ENCODE measurements at places on chromosomes 1 and 21.

- no peak for DNase-seq
Measured at GRCh38 chr1:165508291-165508690, 35.5 kb upstream of the LRRC52 start.

DNA sequence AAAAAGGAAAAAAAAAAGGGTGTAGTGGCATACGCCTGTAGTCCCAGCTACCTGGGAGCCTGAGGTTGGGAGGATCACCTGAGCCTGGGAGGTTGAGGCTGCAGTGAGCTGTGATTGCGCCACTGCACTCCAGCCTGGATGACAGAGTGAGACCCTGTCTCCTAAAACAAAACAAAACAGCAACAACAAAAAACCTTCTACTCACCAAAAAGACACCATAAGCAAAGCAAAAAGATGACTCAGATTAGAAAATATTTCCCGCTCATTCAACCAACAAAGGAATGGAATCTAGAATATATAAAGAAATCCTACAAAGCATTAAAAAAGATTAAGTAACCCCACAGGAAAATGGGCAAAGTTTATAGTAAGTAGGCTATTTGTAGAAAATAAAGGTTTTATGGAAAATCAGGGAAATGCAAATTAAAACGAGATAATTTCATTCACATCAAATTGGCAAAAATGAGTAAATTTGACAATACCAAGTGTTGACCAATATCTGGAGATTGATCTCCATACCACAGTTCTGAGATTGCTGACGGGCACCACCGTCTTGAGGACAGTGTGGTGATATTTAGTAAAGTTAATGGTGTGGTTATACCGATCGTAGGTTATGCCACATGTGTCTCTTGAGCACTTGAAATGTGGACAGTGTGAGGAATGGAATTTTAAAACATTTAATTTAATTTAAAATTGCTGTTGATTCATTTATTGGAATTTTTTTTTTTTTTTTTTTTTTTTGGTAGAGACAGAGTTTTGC, 54.0 kb downstream of the PIK3CD start:
- no peak for DNase-seq

GRCh38 chr21:44708866-44709425, 2.4 kb downstream of the TSPEAR start:
- no peak for DNase-seq

- DNase-seq: no peak
Measured at GRCh38 chr1:11013160-11013531, 692 bp downstream of the TARDBP start.

- no peak for DNase-seq
Measured at GRCh38 chr1:31135973-31136600, 70.6 kb upstream of the PUM1 start.

GRCh38 chr1:177346790-177347359, 176.1 kb downstream of the BRINP2 start:
- DNase-seq: no peak

DNA sequence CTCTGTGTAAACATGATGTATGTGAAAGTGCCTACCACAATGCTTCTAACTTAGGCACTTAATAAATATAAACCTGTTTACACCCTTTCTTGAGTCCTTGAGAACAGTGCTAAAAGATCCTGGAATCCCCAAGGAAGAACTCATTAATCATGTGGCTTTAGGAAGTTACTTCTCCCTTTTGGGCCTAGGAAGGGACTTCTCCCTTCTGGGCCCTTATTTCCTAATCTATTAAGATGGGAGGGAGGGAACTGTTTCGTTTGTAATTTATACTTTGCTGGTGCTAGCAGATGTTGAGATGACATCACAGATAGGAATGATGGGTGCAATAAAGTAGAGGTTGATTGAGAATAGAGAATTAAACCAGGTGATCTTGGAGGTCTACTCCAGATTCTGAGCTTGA, 1.2 kb downstream of the BTF3L4 start:
- no peak for DNase-seq

DNA sequence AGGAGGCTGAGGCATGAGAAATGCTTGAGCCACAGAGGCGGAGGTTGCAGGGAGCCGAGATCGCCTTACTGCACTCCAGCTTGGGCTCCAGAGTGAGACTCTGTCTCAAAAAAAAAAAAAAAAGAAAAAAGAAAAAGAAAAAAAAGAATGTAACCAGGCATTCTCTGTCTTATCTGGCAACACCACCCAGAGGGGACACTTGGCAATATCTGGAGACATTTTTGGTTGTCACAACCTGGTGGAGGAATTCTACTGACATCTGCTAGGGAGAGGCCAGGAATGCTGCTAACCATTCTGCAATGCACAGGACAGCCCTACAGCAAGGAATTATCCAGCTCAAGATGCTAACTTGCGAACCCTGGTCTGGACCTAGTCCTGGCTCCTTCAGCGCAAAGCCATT, 2.3 kb upstream of the CNR2 start:
- DNase-seq: no peak

DNA sequence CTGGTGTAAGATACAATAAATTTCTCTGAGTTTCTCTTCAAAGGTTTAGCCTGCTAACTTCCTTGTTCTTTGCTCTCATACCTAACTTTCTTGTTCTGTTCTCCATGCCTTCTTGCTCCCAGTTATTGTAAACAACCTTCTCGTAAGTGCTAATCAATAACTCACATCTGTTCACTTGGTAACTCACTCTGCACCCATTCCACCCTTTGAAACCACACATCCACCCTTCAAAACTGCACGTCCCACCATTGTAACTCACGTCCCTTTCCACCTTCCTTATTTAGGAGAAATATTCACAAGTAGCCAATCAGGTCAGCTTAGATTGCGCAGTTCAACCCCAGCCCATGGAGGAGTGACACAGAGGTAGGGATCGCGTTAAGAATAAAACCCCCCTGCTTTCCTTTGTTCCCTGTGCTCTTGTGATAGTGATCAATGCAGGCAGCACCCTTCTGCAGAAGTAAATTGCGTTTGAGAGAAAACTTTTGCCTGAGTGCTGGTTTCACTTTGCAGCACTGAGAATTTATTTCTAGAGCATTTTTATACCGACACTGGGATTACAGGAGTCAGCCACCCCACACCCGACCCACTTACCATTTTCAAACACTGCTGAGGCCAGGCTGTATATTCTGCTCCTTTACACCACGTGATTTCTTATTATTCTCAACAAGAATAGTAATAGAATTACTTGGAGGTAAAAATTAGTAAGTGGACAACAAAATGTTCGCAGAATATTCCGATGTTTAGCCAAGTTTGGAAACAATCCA, 789.2 kb upstream of the RGS18 start:
- DNase-seq: no peak

DNA sequence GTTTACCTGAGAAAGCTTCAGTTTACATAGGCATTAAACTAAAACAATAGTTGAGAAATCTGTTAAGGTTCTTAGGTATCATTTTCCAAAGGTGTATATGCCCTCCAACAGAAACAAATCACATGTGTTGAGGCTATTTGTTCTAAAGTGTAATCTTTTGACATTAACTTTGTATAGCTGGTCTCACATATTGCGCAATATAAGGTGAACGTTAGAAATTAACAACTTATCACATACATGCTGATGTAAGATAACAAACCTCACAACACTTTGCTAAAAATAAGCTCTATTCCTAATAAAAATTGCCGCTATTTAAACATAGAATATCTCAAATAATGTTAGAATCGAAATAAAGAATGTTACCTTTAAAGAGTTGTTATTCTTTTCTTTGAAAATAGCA, 340.6 kb downstream of the SRGAP2C start:
- DNase-seq: no peak

DNA sequence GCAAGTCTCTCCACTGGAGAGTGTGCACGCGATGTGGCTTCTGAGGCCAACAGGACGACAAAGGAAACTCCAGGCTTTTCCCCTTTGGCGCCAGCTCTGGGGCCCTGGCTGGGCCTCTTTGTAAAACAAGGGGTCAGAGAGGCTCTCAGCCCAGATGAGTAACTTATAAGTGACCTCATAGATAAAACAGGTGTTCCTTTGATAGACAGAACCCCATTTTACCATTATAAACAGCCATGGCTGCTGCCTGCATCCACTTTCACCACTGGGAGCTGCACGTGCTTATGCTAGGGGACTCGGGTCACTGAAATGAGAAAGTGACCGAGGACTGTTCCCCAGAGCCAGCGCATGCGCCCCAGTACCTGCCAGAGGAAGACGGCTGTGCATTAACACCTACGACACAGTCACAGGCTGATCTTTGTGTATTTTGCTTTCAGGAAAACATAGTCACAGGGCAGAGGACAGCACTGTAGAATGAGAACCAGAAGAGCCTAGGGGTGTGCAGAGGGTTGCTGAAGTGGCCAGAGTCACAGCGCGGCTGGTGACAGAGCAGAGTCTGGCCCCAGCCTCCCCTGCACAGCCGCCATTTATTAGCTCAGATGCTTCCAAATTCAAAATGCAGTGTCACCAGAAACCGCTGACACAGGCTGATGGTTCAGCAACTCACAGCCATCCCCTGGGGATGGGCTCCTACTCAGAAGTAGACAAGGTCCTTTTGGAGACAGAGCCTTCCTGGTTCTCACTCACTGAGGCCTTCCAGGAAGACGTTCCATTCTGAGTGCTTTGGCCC, 12.7 kb downstream of the RNF207 start:
- no peak for DNase-seq

- no peak for DNase-seq
Measured at GRCh38 chr1:93620172-93620840, 61.3 kb downstream of the BCAR3 start.

- no peak for DNase-seq
Measured at GRCh38 chr1:150385537-150386445, 21.8 kb downstream of the RPRD2 start.

- no peak for DNase-seq
Measured at GRCh38 chr21:36504067-36505058, 24.4 kb upstream of the CLDN14 start.

- DNase-seq: no peak
Measured at GRCh38 chr1:93694819-93695218, 13.2 kb upstream of the BCAR3 start.

GRCh38 chr21:29077651-29078090, 4.2 kb upstream of the CCT8 start:
- no peak for DNase-seq

- DNase-seq: no peak
Measured at GRCh38 chr1:84156210-84156621, 12.1 kb downstream of the PRKACB start.

DNA sequence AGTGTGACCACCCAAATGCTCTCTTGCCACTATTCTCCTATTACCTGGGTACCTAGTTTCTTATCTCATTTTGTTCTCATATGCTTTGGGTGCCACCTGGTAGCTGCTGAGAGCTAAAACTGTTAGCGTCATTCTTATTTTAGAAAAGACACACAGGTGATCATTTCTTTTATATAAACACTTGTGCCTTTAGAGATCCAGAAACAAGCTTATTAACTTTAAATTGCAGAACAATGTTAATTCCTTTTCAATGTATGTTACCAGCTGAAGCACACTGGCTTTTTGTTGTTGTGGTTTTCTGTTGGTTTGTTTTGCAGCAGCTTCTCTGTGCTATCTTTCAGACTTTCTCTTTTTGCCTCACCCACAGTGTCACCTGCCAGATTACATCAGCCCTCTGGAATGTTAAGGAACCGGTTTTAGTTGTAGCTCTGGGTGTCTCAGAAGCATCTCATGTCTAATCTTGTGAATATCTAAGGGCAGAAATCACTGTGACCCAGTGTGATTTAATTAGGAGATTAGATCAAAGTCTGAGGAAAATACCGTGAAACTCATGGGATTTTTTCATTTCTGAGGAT, 43.4 kb upstream of the SLC19A2 start:
- DNase-seq: no peak

GRCh38 chr1:233088613-233089012, 138.2 kb downstream of the NTPCR start:
- DNase-seq: no peak

GRCh38 chr21:42745511-42746239, 92.3 kb downstream of the PDE9A start:
- no peak for DNase-seq

GRCh38 chr1:224377676-224378006, 21.0 kb downstream of the CNIH4 start:
- DNase-seq: no peak

DNA sequence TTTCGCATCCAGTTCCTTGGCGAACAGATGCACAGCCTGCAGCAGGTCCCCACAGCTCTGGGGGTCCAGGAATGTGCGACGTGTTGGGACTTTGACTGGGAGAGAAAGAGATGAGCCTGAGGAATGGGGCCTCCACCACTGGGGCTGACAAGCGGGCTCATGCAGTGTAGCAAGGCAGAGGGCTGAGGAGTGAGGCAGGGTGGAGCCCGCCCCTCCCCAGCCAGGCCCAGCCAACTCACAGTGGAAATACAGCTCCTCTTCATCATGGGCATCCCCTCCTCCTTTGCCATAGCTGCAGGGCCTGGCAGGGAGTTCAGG, 30.7 kb downstream of the CDCA8 start:
- no peak for DNase-seq

DNA sequence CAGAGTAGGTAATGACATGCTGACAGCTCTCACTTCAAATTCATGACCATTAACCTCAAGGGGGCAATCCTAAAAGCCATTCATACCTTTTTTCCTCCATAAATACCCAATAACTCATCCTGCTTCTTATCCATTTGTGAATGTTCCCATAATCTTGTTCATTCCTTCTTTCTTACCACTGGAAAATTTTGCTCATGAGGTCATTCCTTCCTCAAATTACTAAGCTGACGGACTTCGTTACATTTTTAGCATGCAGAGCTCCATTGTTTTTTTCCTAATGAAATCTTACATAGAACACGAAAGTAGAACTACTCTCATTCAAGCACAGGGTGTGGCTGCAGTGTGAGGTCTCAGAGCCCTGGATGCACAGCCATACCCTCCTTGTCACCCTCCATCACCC, 276.5 kb upstream of the DPYD start:
- DNase-seq: no peak
